Activated CD4-positive, alpha-beta T cell treated with anti-CD3 and anti-CD28 coated beads for 1 hour (primary cell): ENCODE measurements at places on chromosomes 12 and 14.

DNA sequence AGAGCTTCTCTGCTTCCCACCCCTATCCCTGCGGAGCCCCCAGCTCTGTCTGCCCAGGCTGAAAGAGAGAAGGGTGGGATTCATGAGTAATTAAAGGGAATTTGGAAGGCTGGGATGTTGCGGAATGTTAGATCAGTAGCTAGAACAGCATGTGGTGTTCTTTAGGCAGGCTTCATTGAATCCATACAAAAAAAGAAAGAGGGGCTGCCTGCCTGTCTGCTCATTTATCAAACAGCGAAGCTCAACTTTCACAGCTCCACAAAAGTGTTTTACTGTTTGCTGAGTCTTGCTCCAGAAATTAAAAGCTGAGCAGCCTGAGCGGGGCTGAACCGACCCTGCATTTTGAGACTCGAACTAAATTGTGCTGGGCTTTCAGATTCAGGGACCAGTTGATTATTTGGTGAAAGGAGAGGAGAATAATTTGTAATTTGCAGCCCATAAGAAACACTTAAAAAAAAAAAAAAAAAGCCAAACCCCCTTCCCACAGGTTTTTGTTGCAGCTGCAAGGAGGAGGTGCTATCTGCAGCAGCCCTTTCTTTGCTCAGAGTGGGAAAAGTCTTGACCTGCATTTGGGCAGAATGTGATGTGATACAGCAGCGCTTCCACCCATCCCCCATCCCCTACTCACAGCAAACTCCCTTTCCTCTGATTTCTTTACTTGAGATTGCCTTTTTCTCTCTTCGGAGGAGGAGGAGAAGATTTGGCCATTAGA is 89.7 kb downstream of the RFX4 start:
- no peak for DNase-seq

- no peak for DNase-seq
Measured at GRCh38 chr14:72781561-72782508, 112.1 kb downstream of the DPF3 start.

DNA sequence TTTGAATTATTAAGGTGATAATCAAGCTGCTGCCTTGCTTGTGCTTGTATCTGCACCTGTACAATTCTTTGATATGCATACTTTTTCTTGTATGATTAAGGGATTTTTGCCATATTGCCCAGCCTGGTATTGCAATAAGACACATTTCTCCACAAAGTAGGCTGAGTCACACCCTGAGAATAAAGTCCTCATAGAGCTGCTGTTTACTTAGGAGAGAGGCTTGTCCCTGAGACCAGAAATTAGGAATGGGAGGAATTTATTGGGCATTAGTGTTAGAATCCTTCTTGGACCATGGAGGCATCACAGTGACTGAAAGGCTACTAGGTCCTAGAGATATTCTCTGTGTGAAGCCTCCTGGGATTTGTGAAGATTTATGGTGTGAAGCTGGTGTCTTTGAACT is 506.8 kb upstream of the FBXO33 start:
- DNase-seq, result no peak

- DNase-seq, result no peak
Measured at GRCh38 chr14:91322623-91323022, 78.1 kb upstream of the GPR68 start.

DNA sequence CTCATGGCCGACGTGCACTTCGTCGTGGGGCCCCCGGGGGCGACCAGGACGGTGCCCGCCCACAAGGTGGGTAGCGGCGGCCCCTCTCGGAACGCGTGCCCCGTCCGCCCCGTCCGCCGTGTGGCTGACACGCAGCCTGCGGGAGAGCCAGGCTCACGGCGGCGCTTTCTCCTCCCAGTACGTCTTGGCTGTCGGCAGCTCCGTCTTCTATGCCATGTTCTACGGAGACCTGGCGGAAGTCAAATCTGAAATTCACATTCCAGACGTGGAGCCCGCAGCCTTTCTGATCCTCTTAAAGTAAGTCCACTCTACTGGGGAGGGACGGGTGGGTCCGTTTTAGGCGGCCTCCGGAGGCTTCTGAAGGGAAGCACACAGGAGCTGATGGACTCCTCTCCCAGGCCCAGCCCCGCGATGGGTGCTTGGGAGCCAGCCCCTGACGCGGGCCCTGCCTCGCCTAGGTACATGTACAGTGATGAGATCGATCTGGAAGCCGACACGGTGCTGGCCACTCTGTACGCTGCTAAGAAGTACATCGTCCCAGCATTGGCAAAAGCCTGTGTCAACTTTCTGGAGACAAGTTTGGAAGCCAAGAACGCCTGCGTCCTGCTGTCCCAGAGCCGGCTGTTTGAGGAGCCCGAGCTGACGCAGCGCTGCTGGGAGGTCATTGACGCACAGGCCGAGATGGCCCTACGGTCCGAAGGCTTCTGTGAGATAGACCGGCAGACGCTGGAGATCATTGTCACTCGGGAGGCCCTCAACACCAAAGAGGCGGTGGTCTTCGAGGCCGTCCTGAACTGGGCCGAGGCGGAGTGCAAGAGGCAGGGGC is 1.1 kb downstream of the BTBD6 start:
- DNase-seq, result no peak

DNA sequence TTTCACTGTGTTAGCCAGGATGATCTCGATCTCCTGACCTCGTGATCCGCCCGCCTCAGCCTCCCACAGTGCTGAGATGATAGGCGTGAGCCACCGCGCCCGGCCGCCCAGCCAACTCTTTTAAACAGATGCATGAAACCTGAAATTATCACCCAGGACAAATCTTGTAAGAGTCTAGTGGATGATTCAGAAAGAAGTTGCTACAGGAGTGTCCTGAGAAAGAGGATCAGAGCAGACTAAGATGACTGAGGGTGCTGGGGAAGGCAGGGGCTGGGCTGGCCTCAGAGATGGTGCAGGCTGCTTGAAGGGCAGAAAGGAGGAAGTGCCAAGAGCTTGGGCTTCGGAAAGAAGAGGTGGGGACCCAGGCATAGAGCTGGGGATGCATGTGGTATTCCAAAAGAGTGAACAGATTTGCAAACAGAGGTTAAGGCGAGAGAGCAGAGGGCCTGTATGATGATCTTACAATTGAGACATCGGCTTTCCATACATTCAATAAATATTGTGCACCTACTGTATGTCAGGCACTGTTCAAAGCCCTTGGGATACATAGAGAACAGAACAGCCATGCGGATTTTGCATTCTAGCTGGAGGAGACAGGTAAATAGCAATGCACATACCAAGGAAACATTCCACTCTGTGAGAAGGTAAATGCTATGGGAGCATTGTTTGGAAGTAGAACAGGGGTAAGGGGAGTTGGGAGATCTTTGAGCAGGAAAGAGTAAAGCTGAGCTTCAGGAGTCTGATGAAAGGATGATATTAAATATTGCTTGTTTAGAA is 7.4 kb upstream of the CD9 start:
- DNase-seq, result no peak

- DNase-seq, result no peak
Measured at GRCh38 chr12:12008931-12009611, 61.7 kb upstream of the BCL2L14 start.

DNA sequence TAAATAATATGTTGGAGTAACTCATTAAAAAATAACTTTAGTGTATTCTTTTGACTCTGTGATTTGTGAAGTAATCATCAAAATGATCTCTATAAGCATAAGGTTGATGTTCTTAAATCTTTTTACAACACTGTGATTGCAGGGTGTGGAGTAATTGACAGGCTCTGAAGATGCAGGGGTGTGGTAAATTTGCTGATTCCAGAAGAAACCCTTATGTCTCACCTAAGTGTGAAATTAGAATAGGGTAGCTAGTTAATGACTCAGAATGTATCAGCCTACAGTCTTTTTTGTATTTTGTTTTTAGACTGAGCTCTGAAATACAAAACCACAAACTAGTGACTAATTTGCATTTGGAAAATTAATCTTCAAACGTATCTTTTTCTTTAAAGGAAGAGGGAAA is 5.9 kb downstream of the PRPF39 start:
- no peak for DNase-seq

DNA sequence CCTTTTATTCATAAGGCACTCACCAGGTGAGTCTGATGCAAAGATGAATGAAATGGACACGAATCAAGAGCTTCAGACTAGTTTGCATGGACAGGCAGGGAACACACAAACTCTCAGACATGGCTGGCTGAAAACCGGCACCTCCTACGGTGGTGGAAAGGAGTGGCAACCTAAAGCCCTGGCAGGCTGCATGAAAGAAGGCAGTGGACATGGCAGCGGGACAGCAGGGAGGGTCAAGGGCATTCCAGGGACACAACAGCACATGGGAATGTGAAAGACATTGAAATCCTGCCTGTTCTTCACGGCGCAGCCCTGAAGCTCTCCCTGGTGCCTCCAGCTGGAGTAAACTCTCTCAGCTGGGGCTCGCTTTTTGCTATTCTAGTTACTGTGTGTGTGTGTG is 16.6 kb upstream of the LRTM2 start:
- no peak for DNase-seq

DNA sequence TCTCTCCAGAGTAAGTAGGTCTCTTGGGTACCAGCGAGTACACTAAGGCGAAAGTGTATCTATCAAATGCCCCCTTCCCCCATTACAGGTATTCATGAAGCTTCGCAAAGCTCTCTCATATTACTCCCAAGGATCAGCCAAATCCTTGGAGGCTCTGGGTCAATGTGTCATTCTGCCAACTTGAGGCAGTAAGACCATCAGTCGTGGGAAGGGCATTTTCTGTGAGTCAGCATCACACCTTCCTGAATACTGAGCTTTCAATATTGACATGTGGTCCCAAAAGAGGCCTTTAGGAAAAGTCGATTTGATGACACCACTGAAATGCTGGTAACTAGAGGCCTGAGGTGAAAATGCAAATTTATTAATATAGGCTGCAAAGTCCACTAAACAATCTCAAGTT is 323.9 kb downstream of the LRIG3 start:
- DNase-seq, result no peak
